Activated CD8-positive, alpha-beta memory T cell treated with anti-CD3 and anti-CD28 coated beads for 36 hours (primary cell): ENCODE measurements at places on chromosomes 3 and 15. TPM values are rescaled to one million over a fixed set of nuclear protein-coding genes. Genes with fewer than 3 reads are reported as not detected.

Gene LYZL4
- total RNA-seq: not detected

Gene CAPN3
- total RNA-seq: 3.2 TPM

Gene DPP8
- 29.8 TPM for total RNA-seq

Gene SOX14
- not detected for total RNA-seq

Gene ECE2
- total RNA-seq: not detected

Gene ITIH4
- total RNA-seq: 6.1 TPM

Gene TGM4
- total RNA-seq: not detected

Gene PRICKLE2
- not detected for total RNA-seq

Gene HCLS1
- 182 TPM for total RNA-seq

Gene CXCR6
- total RNA-seq: 8.0 TPM

Gene ENTPD3
- total RNA-seq: not detected

Gene TIMP4
- total RNA-seq: not detected

Gene KBTBD13
- not detected for total RNA-seq

Gene CLDN11
- not detected for total RNA-seq

Gene OXNAD1
- 31.8 TPM for total RNA-seq
